T-cell (primary cell): ENCODE measurements at places on chromosomes 7 and 10.

GRCh38 chr10:112209684-112210131 is 26.1 kb upstream of the GPAM start:
- no peak for DNase-seq

- no peak for DNase-seq
Observed at GRCh38 chr10:129880191-129880870, 83.7 kb downstream of the EBF3 start.

GRCh38 chr7:152851326-152851725 is 91.8 kb downstream of the ACTR3B start:
- no peak for DNase-seq

DNA sequence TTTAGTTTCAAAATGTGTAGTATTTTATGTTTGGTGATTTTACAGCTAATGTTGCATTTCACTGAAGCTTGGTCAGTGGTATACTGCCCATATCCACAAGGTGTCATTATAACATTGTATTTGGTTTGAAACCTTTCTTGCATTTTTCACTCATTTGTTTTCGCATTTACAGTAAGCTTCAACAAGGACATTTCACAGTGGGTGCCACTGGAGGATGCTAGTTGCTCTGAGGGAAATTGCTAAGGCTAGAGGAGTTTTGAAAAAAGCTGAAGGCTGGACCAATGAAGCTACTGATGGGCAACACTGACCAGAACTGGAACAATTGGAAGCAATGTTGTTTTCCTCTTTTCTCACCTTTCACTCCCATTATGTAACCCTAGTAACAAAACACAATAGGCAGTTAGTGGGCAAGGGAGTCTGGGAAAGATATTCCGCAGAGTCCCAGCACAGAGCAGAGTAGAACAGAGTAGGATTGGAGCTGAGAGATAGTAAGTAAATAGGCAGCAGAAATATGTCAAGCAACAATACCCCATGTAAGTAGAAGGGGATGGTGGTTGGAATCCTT is 23.6 kb upstream of the SRI start:
- no peak for DNase-seq

- no peak for DNase-seq
Observed at GRCh38 chr7:68730964-68731363, 867.3 kb upstream of the AUTS2 start.

DNA sequence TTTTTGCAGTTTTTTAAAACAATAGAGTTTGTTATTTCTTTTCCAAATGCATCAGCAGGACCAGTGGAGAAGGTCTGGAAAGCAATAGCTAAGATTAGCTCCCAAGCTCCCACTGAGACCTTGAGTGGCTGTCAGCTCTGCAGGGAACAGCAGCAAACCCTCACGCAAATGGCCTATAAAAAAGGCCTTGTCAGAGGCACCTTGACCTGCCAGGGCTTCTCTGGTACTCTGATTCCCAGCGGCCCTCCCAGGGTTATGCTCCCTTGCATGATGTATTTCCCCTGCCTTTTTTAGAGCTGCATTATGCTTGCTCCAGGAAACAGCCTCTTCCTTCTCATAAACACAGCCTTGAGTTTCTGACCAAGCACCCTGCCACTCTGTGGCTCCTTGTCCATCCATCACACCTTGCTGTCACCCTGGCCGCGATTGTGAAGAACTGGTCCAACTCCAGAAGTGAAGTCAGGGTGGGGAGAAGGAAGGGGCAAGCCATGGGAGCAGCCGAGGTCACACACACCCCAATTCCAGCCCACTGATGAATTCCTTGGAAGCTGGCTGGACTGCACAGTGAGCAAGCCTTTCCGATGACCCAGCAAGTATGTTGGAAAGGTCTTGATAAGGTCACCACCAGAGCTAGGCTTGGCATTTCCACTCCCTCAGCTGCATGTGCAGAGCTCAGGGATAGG is 35.3 kb upstream of the NKX2-3 start:
- no peak for DNase-seq

- DNase-seq, result no peak
Observed at GRCh38 chr7:151859111-151859947, 17.6 kb downstream of the PRKAG2 start.

- DNase-seq, result no peak
Observed at GRCh38 chr10:84243759-84244158, 1.1 kb upstream of the RGR start.

GRCh38 chr10:47412869-47413268 is 28.8 kb upstream of the ZNF488 start:
- no peak for DNase-seq

DNA sequence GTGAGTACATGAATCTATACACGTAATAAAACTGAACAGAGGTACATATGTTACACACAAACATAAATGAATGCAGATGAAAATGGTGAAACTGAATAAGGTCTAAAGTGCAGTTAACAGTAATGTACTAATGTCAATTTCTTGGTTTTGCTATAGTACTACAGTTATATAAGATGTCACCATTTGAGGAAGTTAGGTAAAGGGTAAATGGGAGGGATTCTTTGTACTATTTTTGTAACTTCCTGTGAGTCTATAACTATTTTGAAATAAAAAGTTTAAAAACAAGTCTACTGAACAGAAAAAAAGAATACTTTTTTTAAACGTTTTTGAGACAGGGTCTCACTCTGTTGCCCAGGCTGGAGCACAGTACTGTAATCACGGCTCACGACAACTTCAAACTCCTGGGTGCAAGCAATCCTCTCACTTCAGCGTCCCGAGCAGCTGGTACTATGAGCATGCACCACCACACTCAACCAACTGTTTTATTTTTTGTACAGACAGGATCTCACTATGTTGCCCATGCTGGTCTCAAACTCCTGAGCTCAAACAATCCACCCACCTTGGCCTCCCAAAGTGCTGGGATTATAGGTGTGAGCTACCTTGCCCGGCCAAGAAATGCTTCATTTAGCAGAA is 71.5 kb downstream of the WAPL start:
- DNase-seq, result no peak

DNA sequence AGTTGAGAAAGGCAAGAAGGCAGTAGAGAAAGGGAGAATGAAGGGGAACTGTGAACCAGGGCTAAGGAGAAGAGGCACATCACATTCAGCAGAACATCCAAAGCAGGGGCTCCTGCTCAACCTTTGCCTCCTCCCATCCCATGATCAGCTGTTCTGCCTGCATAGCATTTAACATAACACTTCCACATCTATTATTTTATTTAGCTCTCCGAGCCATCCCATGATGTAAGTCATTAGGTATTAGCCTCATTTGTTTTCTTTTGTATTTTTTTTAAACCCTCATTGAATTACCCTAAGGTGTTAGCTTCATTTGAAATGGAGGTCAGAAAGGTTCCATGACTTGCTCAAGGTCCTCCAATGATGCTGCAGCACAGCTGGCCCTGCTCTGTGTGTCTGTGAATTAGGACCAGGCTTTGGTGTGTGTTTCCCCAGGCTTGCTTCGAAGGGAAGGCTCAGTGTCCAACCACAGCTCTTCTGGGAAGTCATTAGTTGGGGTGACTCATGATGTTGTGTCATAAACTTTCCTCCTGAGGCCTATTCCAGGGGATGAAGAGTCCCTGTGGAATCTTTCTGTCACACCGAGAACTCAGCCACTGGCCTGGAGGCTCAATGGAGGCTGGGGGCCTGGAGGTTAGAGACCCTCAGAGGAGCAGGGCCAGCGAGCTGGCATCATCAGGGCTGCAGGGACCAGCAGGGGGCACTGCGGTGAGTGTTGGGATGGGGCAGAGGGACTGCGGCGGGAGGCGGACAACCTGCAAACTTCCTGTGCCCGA is 16.5 kb downstream of the NPFFR1 start:
- no peak for DNase-seq

GRCh38 chr7:27689150-27689549 is 26.5 kb upstream of the HIBADH start:
- no peak for DNase-seq

GRCh38 chr7:16695621-16696237 is 49.7 kb downstream of the BZW2 start:
- no peak for DNase-seq

DNA sequence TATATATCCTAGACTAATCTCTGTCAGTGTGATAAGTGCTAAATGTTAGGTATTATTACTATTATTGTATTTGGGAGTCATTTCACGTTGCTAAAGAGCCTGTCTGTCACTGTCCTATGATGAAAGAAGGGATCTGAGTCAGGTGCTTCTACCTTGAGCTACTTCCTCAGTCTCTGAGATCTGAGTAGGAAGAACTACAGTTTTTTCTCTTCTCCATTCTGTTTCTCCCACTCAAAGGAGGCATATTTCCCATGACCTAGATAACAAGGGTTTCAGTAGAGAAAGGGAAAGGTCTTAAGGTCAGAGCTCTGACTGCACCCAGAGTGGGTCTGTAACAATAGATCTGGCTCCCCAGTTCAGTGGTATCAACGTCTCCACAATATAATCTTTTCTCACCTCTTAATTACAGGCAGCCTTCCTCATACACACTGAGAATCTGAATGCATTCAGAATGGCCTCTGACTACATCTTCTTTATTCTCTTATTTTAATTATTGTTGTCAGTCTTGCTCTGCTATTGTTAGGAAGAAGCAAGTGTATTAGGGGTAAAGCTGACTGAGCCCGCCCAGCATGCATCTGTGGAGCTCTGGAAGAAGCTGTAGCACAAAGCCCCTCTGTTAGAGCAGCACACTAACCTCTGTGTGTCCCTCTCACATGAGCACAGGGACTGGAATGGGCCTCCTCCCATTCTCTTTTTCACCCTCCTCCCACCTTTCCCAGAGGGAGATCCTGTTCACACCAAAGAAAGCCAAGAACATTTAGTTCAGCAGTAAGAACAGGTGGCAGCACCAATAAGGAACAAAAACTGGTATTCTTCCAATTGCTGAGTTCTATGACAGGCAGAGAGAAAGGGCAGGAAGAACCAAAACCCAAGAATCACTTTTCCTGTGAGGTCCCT is 38.1 kb downstream of the USP54 start:
- no peak for DNase-seq

- DNase-seq, result no peak
Observed at GRCh38 chr10:30868611-30869010, 163.1 kb downstream of the ZNF438 start.

DNA sequence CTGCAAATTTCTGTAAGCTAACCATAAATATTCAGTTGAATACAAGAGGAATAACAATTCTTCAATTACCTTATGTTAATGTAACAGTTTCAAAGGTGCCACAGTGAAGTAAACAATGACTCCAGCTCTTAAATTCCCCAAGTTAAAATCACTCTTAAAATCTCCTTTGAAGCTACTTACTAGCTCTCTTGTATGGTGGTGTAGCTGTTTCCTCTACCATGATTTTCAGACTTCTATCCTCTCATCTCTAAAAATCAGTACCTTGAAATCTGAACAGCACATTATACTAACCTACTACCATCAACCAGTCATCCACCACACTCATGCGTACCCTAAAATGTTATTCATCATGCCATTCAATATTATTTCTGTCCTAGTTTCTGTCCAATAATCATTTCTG is 29.6 kb downstream of the JMJD1C start:
- no peak for DNase-seq

- no peak for DNase-seq
Observed at GRCh38 chr10:9796564-9796963, 1221.1 kb upstream of the CELF2 start.

DNA sequence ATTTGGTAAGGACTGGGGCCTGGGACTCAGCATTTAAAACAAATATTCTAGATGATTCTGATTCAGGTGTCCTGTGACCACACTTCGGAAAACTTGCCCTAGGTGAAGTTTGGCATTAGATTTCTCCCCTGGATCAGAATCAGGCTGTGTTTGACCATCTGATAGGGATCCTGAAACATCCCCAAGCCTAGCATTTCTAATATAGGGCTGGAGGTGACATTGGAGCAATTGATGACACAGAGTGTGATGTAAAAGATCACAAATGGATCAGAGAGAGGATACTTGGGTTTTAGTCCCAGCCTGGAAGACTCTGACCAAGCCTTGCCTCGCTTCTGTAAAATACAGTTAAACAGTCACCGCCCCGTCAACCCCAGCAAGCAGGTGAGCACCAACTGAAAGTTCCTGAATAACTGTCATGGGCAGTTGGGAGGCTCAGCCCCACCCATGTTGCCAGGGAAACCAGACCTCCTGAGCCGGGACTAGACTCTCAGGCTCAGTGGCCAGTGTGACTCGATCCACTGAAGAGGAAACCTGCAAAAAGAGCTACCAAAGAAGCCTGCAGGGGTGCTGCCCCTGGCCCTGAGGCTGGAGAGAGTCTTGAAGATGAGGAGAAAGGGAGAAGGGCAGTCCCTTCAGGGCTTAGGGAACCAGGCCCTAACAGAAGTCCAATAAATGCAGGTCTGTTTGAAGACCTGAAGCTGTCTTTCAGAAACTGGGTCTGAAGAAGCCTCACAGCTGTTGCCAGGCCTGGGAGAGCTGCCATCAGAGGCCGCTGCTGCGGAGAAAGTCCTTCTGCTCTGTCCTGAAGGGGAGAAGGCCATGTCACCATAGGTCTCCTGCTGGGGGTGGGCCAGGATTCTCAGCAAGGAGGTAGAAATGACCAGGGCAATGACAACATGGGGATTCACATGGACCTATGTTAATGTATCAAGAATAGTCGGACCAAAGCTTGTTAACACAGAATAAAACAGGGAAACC is 126.1 kb upstream of the KCNMA1 start:
- no peak for DNase-seq

DNA sequence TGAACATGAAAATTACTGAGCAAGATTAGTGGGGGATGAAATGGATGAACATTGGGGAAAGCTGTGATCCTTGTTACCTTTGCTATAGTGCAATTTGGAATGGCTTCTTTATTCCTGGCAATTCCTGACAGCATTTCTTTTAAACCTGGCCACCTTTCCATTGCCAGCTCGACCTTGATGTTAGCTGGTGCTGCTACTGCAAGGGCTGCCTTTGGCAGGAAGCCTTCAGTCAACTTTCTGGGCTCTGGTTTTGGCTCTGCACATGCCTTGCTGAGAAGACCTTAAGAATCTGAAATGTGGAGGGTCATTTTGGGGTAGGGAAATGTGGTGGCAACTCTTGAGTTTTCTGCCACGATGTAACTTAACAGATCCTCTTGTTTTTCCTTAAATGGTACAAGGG is 64.7 kb downstream of the KAT6B start:
- DNase-seq, result no peak

DNA sequence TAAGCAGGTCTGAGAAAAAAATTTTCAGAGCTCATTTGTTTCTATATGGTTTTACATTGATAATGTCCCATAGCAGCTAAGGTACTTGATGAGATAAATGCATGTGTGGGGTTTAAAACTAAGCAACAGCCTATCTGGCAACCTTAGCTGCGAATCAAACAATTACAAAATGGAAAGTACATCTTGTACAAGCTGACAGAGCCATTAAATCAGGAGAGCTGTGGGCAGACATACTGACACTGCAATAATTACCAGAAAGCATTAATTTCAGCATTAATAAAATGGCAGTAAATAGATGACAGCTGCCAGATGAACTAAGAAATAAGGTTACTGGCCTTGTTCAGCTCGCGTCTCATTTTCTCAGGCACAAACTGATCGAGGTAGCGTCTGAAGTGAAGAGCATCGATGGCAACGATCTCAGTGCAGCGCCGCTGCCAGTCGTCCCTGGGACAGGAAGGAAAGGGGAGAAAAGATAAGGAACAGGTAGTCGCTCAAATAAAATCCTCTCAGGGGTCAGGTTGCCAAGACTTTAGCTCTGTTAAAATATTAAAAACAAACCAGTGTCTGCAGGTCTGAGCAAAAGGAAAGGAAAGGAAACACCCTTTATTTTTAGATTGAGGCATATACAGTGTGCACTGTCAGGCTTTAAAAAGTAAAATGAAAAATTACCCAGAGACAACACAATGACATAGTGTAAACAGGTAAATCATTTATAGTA is 79.7 kb upstream of the OGDHL start:
- no peak for DNase-seq

GRCh38 chr10:119497243-119497642 is 45.3 kb downstream of the RGS10 start:
- no peak for DNase-seq
